Stimulated activated CD8-positive, alpha-beta memory T cell treated with anti-CD3 and anti-CD28 coated beads, Interleukin-4, amount 100 ng/mL, for 4 hours (primary cell): ENCODE measurements at places on chromosomes 1 and 21.

- DNase-seq: no peak
These were observed 25.0 kb downstream of the LRRN2 start for GRCh38 chr1:204660509-204660908.

GRCh38 chr1:230794431-230794830, 47.2 kb downstream of the CAPN9 start:
- DNase-seq: no peak

DNA sequence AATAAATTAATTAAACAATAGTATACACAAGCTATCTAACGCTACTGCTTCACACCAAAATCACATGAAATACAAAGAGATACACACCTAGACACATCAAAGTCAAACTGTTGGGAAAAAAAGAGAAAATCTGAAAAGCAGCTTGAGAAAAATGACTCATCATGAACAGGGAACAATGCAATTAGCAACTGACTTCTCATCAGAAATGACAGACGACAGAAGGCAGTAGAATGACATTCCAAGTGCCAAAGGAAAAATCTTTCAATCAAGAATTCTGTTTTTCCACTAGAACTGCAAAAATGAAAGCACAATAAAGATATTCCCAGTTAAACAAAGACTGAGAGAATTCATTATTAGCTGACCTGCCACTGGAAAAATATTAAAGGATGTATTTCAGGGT, 57.2 kb downstream of the CAPN9 start:
- DNase-seq: no peak

GRCh38 chr1:70586046-70586445, 175.0 kb downstream of the CTH start:
- DNase-seq: no peak

DNA sequence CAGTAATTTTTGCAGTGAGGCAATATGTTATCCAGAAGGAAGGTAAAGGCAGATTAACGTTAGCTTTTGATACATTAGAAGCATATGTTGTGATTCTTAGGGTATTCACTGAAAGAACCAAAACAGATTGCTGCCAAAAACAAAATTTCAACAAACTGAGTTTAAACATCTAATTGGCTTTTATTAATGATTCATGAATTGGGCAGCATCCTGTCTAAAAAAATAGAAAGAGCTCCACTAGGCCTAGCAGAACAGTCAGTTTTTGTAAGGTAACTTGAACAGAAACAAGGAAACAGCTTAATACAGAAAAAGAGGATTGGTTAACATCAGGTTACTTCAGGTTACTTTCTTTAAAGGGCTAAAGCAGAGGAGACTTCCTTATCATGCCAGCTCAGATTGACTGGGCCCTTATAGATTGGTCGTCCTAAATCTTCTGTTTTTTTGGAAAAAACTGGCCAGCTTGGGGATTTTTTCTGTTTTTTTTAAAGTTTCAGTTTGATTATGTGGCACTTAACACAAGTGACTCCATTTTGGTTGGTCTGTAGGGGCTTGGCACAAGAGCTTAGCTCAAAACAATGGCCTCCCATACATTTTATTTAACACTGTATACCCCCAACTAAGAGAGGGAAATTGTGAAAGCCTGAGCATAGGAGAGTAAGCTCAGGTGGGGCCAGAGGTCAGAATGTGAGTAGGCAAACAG, 36.8 kb upstream of the GALNT2 start:
- no peak for DNase-seq

DNA sequence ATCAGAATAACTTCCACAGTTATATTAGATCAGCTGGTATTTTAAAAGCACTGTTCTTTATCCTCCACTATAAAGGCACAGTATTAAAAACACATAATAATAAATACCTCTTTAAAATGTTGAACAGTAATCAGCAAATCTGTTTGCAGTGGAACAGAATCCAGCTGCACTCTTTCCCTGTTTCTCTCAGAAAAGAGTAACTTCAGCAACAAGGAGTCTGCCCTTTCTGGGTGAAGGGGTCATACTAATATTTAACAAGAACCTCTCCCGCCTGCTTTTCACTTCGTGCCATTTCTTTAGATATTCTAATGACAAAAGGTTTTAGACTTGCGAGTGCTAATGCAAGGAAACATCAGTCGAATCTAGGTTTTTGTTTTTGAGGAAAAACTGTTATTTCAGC, 194.2 kb upstream of the FMN2 start:
- no peak for DNase-seq

- no peak for DNase-seq
These were observed 11.9 kb downstream of the FASLG start for GRCh38 chr1:172670791-172671190.

DNA sequence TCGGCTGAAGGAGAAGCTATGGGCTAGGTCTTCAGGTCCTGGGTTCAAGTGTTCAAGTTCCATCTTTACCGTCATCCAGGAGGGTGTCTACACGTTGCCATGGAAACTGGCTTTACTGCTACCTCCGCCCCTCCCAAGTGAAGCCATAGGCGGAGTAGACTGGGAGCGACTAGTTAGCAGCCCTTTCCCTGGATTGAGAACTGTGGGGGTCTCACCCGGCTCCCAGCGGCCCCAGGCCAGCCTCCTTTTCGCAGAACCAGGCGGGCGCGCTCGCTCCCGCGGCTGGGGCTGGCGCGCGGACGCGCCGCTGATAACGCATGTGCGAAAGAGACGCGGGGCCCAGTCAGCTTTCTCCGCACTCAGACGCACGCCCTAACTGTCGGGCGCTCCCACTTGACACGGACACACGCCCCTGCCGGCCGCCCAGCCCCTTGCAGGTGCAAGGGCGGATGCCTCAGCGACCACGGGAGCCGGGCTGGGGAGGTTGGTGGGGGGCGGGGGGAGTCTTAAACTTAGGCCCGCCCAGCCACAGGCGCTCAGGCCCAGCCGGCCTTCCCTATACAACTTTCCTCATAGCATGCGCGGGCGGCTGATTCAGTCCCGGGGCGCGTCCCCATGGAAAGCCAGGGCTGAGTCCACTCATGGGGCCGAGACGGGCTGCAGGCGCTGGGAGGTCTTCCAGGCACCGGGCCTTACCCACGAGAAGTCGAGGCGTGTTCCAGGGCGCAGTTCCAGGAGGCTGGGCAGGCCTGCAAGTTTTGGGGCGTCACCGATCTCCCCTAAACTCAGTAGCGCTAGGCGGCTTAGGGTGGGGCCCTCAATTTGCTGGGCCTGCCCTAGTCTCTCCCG, 7.4 kb downstream of the EFNA4 start:
- DNase-seq: peak; percentile 38

- no peak for DNase-seq
These were observed 162.0 kb downstream of the RUNX1 start for GRCh38 chr21:34887105-34887442.

- no peak for DNase-seq
These were observed 69.3 kb downstream of the POU2F1 start for GRCh38 chr1:167289966-167290365.

DNA sequence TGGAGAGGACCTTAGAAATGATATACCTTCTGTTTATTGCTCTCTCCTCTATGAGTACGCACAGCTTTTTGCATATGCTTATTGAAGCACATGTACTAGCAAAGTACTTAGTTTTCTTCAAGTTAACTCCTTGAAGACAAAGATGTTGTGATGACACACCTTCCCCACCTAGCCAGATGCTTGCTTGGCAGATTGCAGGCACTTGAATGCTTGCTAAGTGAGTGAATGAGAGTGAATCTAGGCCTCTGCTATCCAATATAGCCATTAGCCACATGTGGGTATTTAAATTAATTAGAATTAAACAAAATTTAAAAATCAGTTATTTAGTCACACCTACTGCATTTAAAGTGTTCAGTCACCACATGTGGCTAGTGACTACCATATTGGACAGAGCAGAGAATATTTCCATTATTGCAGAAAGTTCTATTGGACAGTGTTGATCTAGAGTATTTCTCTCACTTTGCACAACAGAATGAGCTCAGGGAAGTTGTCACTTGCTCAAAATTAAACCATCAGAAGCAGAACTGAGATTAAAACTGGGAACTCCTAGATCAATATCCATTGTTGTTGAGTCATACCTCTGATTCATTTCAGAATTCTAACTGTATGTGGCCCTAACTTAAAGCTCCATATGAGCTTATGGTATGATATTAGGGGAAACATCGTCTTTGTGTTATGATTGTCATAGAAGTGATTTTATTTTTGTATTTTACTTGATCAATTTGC, 8.6 kb upstream of the EEIG2 start:
- no peak for DNase-seq

GRCh38 chr1:175881246-175881976, 138.0 kb upstream of the TNR start:
- no peak for DNase-seq

GRCh38 chr1:115138973-115139372, 49.7 kb upstream of the TSPAN2 start:
- DNase-seq: peak; percentile 11

GRCh38 chr1:77292551-77292950, 10.7 kb downstream of the AK5 start:
- no peak for DNase-seq

DNA sequence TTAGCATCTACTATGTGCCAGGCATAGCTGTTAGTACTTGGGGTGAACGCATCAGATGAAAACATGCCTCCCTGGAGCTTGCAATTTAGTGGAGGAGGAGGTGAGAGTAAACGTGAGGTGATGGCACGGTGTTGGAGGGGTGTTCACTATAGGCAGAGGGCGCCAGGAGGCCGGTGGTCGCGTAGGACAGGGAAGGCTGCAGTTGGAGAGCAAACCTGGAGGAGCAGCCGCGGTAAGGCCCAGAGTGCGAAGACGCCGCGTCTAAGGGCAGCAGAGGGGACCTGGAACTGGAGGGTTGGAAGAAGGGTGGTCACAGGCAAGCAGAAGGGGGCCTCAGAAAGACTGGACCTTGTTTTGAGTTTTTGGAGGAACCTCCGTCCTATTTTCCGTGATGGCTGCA, 30.2 kb upstream of the TRIM17 start:
- DNase-seq: no peak

- DNase-seq: no peak
These were observed 50.7 kb downstream of the PGM1 start for GRCh38 chr1:63643926-63644325.

DNA sequence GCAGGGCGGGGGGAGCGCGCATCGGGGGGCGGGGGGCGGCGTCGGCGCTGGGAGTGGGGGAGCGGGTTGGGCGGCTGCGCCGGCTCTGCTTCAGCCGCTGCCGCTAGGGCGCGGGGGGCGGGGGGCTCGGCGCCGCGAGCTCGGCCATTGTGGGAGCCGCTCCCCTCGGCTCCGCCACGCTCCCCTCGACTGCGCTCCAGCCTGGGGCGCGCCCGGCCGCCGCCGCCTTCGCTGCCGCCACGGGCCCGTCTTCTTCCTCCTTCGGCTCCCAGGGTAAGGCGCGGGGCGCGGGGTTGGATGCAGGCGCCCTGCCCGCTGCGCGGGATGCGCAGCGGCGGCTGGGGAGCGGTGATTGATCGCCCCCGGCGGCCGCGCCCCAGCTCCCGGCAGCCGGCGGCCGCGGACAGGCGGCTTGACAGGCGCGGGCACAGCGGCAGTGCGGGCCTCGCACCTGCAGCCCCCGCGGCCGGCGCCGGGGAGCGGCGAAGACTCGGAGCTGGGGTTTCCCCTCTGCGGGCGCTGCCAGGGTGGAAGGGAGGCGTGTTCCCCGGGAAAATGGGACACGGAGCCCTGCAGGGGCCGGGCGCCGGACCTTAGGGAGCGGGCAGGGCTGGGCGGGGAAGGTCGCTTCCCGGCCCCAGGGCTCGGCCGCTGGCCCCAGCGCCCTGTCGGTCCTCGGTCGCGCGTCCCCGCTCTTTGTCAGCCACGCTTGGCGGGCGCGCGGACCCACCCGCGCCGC, 55.3 kb downstream of the NDUFS5 start:
- no peak for DNase-seq

GRCh38 chr1:83615370-83615769, 383.6 kb downstream of the TTLL7 start:
- no peak for DNase-seq
